ENCODE measurements at places on chromosomes 1 and 21.

GRCh38 chr21:31893851-31894415, 21.1 kb downstream of the HUNK start:
- no peak for DNase-seq

- DNase-seq, result no peak
These were observed 10.4 kb upstream of the TMEM9 start for GRCh38 chr1:201164645-201165044.

DNA sequence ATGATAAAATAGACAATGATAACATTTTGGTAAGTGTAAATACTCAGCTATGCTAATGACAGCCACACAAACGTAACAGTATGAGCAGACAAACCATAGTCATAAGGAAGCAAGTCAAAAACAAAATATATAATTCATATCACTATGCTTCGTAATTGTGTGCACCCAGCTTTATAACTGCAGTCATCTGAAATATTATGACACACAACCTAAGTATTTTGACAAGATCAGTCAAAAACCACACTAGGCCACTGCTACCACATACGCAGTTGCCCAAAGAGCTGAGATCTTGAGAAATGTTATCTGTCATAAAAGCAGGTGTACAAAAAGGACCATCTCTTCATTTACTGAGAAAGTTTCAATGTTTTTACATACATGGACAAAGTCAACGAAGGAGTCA, 26.0 kb downstream of the RNASEL start:
- DNase-seq, result no peak

- no peak for DNase-seq
These were observed 120.9 kb downstream of the PPIAL4G start for GRCh38 chr1:148362216-148362611.

GRCh38 chr1:65825741-65826140, 33.0 kb downstream of the PDE4B start:
- DNase-seq, result no peak

DNA sequence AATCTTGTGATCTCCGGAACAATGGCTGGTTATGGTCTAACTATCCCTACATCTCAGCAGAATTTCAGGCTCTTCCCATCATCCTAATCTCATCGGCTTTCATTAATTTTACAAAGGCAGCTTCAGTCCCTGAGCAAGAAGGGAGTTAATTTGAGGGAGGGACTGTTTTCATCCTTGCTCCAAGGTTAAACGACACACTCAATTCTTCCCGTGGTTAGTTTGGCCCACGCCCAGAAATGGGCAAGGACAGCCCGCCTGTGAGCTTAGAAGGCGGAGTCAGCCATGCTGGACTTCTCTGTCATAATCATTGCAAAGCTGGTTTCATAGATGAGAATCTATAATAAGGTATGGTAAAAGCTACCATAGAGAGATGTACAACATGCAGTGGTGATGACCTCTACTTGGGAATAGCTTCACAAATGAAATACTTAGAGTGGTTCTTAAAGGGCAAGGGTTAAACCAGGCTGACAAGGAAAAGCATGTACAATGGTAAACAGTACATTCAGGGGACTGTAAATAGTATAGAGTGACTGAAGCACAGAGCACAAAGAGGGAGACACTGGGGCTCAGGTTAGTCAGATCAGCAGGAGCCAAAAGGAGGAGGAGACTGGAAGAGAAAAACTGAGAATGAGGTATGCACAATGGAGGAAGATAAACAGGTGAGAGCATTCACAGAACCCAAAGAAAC, 108.8 kb downstream of the SMYD3 start:
- DNase-seq, result no peak

DNA sequence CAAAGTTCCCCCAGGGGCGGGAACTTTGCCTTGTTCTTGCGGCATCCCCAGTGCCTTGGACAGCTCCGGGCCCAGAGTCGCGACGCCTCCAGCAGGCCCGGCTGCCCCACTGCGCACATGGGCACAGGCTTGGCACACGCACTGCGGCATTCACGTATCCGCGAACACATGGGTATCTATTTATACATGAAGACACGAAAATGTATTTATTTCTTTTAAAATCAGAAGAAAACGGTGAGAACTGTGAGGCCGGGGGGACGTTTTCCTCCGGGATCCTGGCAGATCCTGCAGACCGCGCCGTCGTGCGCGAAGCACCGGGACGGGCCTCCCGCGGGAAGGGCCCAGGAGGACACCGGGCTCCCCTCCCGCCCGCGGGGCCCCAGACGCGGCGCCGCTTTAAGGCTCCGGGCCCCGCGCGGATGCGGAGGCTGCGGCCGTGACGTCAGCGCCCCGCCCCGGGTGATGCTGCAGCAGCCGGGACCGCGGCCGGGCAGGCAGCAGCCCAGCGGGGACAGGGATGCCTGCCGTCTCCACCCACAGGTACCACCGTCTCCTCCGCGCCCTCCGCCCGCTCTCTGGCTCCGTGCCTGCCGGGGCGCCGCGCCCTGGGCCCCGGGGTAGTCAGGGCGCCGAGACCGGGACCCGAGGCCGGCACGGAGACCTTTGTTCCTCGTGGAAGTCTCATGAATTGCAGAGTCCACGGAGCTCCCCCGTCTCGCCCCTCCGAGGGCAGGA, at the start of gene SLC45A1:
Gene SLC45A1, plus strand, starts transcription at position 468 of the 735 bp plus-strand sequence. CDS start 6,216 bp downstream, outside the sequence.
- no peak for DNase-seq

- no peak for DNase-seq
These were observed 174.5 kb downstream of the ZC3H11B start for GRCh38 chr1:219438386-219438785.
